Thyroid gland (tissue), 4 donors: ENCODE measurements at places on chromosomes 12 and 14.

- DNase-seq = no peak
Observed at GRCh38 chr14:53156238-53156637, 3.1 kb upstream of the DDHD1 start.

GRCh38 chr14:75323571-75323970, 44.9 kb downstream of the FOS start:
- no peak for DNase-seq

DNA sequence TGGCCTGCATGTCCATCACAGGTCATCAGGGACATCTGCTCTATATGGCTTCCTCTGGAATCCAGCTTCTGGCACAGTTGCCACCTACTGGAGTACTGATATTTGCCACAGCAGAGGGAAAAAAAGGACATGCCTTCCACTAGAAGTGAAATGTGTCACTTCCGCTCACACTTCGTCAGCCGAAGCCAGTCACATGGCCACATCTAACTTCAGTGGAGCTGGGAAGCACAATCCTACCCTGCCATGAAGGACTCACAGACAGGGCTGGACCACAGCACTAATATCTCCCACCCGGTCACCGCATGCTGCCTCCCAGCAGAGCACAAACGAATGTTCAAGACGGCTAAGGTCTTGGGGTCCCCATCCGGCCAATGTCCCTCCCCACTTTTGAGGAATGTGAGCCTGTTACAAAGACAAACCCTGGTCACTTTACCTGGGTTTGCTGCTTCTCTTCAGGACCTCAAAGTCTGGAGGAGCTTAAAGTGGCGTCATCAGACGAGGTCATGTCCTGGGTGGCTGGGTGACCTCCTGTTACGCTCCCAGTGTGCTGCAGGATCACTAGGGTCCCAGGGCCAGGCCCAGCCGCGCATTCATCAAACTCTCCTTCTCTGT, 98.6 kb downstream of the GCH1 start:
- DNase-seq = no peak

- DNase-seq = no peak
Observed at GRCh38 chr12:108543652-108544051, 17.3 kb downstream of the SART3 start.

DNA sequence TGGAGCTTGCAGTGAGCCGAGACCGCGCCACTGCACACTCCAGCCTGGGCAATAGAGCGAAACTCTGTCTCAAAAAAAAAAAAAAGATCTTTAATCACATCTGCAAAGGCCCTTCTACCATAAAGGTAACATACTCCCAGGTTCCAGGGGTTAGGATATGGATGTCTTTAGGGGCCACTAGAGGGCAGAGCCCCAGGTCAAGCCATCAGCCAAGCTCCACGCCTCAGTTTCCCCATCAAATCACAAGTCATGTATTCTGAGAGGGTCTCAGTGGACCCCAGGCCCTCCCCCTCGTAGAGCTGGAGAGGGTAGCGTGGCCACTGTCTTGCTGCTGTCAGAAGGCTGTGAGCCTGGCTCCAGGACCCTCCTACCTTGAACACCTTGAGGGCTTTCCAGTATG, 18.8 kb downstream of the SLC8B1 start:
- no peak for DNase-seq

DNA sequence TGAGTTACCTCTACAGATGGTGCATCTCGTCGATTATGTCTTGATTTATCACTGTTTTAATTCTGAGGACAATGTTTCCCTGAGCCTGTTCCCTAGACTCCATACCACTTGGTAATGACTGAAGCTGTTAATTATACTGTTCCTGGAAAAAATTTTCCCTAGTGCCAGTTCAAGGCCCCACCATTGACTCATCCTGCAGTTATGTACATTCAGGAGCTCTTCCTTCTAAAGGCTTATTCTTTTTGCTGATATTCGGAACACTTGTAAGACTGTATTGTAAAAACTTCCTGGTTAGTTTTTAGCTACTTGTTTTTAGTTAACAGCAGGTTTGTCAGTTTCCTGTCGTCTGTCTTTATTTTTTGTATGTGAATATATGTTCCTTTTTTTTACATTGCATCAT, 30.4 kb upstream of the PPP2R5E start:
- no peak for DNase-seq

DNA sequence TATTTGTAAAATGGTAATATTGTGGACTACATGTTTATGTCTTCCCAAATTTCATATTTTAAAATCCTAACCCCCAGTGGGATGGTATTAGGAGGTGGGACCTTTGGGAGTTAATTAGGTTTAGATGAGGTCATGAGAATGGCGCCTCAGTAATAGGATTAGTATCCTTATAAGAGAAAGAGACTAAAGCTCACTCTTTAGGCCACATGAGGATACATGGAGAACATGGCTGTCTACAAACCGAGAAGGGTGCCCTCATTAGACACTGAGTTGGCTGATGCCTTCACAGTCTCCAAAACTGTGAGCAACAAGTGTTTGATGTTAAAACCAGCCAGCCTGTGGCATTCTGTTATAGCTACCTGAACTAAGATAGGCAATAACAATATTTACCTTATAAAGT, 58.3 kb upstream of the OTOGL start:
- DNase-seq = no peak

- DNase-seq = no peak
Observed at GRCh38 chr14:101082436-101083384, 179.2 kb upstream of the RTL1 start.

- no peak for DNase-seq
Observed at GRCh38 chr12:104994336-104994735, 8.2 kb downstream of the NOPCHAP1 start.
